ENCODE measurements at places on chromosomes 2 and 18.
A peak's percentile ranks its signal among the peaks of the same experiment; 100 is the strongest.

GRCh38 chr2:56185582-56186046 lies 1.8 kb downstream of the CCDC85A start:
- no peaks in the 10 kb centered on the region for H3K36me3 ChIP-seq
- H3K4me1 ChIP-seq = peaks cover 3% of the 10 kb centered on the region
- H3K27me3 ChIP-seq = no peaks in the 10 kb centered on the region
- peak overlapping the region; percentile 45 for H3K4me3 ChIP-seq

DNA sequence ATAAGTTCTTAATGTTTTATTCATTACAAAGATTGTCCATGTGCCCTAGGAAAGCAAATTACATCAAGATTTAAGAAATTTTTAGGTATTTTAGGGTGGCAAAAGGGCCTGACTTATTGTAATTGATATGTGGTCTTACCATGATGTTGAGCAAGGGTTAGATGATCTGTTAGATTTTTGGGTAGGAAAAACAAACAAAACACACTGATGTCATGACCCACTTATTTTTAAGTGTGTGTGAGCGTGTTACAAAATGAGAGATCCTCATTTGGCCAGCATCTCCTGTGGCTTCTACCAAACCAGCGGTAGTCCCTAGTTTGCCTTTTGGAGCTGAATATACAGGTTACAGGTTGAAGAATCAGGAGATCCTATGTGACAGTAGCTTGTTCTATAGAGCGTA lies 89.8 kb upstream of the ITGB6 start:
- DNase-seq = no peak
- no peak overlapping the region for H3K4me3 ChIP-seq
- no peak overlapping the region for H3K27ac ChIP-seq
- no peaks in the 10 kb centered on the region for H3K36me3 ChIP-seq
- H3K4me1 ChIP-seq = no peaks in the 10 kb centered on the region

GRCh38 chr2:50729306-50730049 lies 302.5 kb downstream of the NRXN1 start:
- H3K27ac ChIP-seq = no peak overlapping the region
- no peaks in the 10 kb centered on the region for H3K36me3 ChIP-seq
- no peaks in the 10 kb centered on the region for H3K4me1 ChIP-seq
- no peaks in the 10 kb centered on the region for H3K27me3 ChIP-seq

DNA sequence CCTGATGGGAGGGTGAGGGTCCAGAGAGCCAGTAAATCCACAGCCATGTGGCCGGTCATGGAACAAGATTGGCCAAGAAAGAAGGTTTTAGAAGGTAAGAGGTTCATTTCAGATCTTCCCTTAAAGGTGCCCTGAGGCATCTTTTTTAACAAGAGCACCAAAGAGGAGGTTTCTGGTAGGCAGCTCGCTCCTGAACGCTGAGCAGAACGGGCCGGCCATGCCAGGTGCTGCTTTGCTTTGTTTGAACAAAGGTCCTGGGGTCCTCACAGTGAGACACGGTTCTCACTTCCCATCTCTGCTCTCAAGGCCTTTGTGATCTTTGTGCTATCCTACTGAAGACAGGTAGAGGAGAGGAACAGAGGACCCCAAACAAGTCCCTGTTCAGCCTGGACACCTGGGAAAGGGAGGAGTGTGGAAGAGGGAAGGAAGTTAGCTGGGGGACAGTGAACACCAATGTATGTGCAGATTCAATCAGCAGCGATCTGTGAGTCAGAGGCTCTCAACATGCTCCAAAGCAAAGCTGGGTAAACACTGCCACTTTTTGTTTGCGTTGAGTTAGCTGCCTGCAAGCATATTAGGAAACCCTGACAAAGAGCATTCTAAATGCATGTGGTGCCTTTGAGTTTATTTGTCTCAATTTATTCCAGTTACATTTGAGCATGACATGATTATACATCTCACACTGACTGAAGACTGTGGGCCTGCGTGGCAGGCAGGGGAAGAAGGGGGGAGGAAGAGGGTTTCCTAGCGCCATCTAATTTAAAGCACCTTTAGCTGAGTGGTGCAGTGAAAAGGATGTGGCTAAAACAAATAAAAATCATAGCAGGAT lies 102.4 kb downstream of the ASB1 start:
- no peaks in the 10 kb centered on the region for H3K36me3 ChIP-seq
- H3K4me3 ChIP-seq = no peak overlapping the region
- no peak for DNase-seq
- H3K27me3 ChIP-seq = no peaks in the 10 kb centered on the region

- DNase-seq = no peak
- no peaks in the 10 kb centered on the region for H3K27me3 ChIP-seq
- H3K4me3 ChIP-seq = no peak overlapping the region
Measured at GRCh38 chr2:117933884-117934354, 80.0 kb downstream of the CCDC93 start.

GRCh38 chr2:46873604-46874068 lies 42.0 kb downstream of the MCFD2 start:
- no peak overlapping the region for H3K4me3 ChIP-seq
- no peaks in the 10 kb centered on the region for H3K36me3 ChIP-seq
- peaks cover 43% of the 10 kb centered on the region for H3K4me1 ChIP-seq
- H3K27me3 ChIP-seq = no peaks in the 10 kb centered on the region
- peak; percentile 76 for DNase-seq

DNA sequence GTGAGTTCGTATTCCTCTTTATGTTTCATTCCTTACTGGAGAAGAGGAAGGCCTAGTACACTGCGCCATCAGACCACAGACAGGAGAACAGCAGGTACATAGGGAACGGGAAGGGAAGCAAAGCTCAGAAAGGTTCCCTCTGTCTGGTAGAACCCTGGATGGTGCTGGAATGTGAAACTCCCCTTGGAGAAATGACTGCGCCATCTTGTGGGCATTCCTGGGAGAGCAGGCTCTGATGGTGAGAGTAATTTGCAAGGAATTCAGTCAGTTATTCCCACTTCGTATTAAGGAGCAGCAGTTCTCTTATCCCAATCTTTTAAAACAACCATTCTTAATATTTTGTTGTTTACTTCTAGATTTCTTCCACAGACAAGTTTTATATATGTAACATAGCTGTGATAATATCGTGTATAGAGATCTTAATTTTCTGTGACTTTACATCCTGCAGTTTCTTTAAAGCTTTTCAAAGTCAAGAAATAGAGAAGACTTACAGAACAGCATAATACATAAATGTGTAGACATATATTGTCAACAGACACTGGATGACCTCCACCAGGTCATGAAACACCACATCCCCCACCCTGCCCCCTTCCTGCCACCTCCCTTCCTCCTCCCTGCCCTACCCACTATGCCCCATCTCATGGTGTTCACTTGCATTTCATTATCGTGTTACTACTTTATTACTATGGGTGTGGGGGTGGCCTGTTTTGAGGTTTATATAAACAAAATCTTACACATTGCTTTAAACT lies 83.9 kb downstream of the ARHGEF4 start:
- H3K27ac ChIP-seq = no peak overlapping the region
- no peaks in the 10 kb centered on the region for H3K27me3 ChIP-seq
- peak; percentile 62 for DNase-seq
- H3K4me1 ChIP-seq = no peaks in the 10 kb centered on the region
- H3K36me3 ChIP-seq = no peaks in the 10 kb centered on the region
- H3K4me3 ChIP-seq = no peak overlapping the region

- H3K27ac ChIP-seq = no peak overlapping the region
- H3K4me3 ChIP-seq = no peak overlapping the region
- H3K36me3 ChIP-seq = no peaks in the 10 kb centered on the region
- DNase-seq = no peak
Measured at GRCh38 chr2:37268111-37268510, 36.7 kb downstream of the NDUFAF7 start.

- no peaks in the 10 kb centered on the region for H3K27me3 ChIP-seq
- H3K27ac ChIP-seq = no peak overlapping the region
- H3K4me1 ChIP-seq = no peaks in the 10 kb centered on the region
- no peak overlapping the region for H3K4me3 ChIP-seq
- no peak for DNase-seq
Measured at GRCh38 chr2:148653437-148653836, 8.9 kb downstream of the EPC2 start.
